ENCODE measurements at places on chromosomes 2 and 18.

GRCh38 chr2:108106731-108107130 is 120.4 kb downstream of the SLC5A7 start:
- no peak for DNase-seq

GRCh38 chr2:232466221-232466620 is 10.3 kb downstream of the ALPI start:
- no peak for DNase-seq

DNA sequence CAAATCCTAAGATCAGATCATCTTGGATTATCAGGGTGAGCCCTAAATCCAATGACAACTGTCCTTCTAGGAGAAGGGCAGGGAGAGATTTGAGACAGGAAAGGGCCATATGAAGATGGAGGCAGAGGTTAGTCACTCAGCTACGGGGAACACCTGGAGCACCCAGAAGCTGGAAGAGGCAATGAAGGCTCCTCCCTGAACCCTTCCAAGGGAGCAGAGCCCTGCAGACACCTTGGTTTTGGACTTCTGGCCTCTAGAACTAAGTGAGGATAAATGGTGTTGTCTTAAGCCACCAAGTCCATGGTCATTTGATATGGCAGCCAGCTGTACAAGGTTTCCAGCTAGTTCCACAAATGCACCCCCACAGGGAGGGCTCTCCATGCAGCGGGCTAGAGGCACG is 6.9 kb upstream of the PTPN2 start:
- DNase-seq: no peak

GRCh38 chr2:28621172-28622100 is 125.6 kb downstream of the PLB1 start:
- DNase-seq: peak; percentile 65

DNA sequence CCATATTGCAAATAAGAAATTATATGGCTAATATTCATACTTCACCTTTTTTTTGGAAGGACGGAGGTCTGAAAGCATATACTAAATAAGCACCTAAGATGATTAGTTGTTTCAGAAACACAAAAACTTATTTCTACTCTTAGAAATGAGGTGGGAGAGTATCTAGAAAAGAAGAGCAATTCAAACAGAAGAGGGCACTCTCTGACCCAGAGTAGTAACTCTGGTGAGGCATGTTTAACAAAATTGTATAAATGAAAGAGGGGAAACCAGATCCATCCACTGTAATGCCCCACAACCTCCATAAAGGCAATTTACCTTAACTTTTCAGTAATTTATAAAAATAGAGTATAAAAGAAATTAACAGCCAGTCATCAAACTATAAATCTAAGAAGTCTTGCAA is 669.6 kb upstream of the VRK2 start:
- no peak for DNase-seq

DNA sequence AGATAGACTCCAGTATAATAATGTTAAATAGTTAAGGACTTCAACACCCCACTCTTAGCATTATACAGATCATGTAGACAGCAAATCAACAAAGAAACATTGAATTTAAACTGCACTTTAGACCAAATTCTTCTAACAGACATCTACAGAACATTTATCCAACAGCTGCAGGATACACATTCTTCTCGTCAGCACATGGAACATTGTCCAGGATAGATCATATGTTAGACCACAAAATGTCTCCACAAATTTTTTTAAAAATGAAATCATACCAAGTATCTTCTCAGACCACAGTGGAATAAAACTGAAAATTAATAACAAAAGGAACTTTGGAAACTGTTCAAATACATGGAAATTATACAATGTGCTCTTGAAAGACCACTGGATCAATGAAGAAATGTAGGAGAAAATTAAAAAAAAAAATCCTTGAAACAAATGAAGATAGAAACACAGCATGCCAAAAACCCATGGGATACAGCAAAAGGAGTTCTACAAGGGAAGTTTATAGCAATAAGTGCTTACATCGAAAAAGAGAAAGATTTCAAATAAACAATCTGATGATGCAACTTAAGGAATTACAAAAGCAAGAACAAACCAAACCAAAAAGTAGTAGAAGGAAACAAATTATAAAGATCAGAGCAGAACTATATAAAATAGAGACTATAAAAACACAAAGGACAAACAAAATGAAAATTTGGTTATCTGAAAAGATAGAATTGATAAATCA is 12.3 kb upstream of the SPP2 start:
- DNase-seq: no peak

GRCh38 chr2:169178364-169178763 is 109.0 kb downstream of the DHRS9 start:
- no peak for DNase-seq

DNA sequence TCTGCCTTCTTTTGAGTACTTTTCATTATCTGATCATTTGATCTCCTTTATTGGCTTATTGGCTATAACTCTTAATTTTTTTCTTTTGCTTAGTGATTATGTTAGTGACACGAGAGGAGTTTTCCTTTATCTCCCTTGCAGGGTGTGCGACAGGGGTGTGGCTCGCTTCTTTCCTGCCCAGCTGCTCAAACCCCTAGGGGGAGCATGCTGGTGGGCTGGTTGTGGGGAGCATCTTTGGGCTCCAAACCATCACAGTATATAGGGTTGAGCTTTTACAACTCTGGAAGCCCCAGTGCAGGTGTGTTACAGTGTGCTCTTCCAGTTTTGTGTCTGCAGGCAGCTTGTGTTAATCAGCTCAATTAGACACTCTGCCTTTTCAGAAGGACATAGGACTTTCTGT is 357.0 kb upstream of the TMEFF2 start:
- DNase-seq: no peak

DNA sequence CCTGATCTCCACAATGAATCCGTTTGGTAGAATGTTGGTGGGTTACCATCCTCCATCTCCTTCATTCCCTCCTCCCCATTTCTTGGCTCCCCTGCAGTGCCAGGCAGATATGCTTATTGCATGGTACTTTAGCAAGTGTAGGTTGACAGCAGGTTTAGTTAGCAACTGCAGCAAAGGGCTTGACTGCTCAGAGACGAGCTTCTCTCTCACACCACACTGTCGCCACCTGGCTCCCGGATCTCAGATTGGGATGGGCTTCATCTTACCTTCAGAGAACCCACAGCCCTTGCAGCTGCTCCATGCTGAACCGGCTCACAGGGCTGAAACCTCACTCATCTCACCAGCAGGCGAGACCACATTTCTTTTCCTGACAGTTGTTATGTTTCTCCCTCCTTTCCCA is 88.8 kb downstream of the VWA3B start:
- no peak for DNase-seq

- no peak for DNase-seq
Observed at GRCh38 chr2:69764286-69765095, 22.6 kb downstream of the ANXA4 start.

DNA sequence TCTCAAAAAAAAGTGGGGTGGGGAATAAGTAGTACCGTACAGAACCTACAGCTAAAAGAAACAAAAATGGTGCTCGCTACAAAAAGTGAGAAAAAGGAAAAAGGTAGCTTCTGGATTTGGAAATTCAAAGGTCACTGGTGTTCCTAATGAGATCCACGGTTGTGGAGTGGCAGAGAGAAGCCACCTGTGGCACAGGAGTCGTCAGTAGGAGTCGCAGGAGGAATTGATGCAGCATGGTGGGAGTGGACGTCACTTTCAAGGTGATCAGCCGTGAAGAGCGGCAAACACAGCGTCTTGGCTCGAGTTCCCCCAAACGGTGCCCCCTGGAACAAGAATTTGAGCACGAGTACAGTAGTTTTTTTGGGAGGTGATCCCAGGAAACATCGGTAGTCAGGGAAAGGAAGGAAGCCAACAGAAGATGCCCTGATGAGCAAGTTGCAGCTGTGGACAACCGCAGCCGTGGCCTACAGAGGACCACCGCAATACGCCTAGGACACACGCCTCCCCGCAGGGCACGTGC is 1.4 kb upstream of the TTL start:
- no peak for DNase-seq

- peak; percentile 53 for DNase-seq
Observed at GRCh38 chr2:25301453-25302352, 40.0 kb downstream of the DNMT3A start.

GRCh38 chr2:45261746-45262145 is 252.5 kb upstream of the SIX2 start:
- DNase-seq: no peak

GRCh38 chr18:26103579-26103978 is 13.2 kb upstream of the SS18 start:
- DNase-seq: peak; percentile 32
